ENCODE measurements at places on chromosomes 7 and 10.

DNA sequence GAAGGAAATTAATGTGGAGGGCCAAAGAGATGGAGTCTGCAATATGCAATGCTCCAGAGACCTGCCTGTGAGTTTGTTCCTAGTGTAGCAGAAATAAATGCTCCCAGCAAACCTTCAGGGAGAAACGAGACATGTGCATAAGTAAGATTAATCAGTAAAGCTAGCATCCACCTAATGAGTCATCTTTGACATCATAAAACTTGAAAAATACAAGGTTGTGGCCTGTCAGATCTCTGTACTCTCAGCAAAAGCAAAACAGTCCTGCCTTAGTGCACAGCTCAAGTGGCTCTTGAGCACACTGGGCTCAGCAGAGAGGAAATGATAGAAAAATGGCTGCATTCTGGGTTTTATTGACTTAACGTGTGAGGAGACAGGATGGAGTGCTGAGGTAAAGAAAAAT is 32.5 kb upstream of the ERCC6 start:
- no peak for DNase-seq

DNA sequence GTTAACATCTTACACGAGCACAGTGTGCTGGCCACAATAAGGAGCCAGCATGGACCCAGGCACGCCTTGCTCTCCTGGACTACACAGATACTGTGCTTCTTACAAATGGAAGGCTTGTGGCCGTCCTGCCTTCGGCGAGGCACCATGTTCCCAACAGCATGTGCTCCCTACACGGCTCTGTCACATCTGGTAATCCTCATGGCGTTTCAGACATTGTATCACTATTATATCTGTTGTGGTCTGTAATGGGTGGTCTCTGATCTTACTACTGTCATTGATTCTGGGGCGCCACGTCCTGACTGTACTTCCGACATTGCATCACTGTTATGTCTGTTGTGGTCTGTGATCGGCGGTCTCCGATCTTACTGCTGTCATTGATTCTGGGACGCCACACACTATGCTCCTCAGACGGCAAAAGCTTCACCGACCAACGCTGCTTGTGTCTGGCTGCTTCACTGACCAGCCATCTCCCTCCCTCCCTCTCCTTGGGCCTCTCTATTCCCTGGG is 195.4 kb downstream of the MAD1L1 start:
- no peak for DNase-seq

GRCh38 chr7:157670490-157671357 is 333.9 kb downstream of the DNAJB6 start:
- DNase-seq = no peak

DNA sequence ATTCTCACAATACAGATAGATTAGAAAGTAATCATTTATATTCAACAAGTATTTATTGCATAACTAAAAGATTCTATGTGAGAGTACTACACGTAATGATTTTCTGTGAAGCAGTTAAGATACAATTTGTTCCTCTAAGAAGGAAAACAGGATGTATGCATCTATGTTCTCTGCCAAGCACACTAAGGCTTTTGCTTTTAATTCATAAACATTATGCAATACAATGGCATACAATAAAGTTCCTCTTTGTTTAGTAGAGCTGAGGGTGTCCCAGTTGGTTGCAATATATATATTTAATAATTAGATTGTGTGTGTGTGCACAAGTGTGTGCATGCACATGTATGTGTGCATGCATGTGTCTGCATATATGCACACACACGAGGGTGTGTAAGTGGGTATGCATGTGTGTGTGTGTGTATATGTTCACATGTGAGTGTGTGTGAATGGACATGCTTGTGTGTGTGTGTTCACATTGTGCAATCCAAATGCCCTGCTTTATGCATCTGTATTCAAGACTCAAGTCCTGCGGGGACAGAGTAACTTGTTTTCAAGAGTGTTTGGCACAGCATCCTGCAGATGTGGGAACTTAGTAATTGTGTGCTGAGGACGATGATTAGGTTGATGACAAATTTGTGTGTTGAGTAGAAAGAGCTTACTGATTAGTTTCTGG is 481.5 kb upstream of the KLF6 start:
- DNase-seq = no peak

DNA sequence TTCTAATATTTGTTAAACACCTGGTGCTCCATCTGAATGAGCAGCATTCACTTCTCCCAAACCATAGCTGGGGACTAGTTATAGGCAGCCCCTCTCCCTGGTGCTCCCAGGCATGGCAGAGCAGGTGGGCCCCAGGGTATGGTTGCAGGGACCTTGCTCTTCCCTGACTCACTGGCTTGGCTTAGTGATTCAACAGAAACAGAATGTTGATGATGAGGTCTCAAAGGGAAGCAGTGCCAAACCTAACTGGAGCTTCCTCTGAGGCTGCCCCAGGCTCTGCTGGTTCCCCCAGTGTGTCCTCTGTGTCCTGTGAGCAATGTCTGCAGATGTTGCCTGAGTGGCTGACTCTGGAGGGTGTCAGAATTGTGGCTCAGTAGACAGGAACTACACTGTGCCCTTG is 3.7 kb downstream of the GPR26 start:
- DNase-seq = no peak

DNA sequence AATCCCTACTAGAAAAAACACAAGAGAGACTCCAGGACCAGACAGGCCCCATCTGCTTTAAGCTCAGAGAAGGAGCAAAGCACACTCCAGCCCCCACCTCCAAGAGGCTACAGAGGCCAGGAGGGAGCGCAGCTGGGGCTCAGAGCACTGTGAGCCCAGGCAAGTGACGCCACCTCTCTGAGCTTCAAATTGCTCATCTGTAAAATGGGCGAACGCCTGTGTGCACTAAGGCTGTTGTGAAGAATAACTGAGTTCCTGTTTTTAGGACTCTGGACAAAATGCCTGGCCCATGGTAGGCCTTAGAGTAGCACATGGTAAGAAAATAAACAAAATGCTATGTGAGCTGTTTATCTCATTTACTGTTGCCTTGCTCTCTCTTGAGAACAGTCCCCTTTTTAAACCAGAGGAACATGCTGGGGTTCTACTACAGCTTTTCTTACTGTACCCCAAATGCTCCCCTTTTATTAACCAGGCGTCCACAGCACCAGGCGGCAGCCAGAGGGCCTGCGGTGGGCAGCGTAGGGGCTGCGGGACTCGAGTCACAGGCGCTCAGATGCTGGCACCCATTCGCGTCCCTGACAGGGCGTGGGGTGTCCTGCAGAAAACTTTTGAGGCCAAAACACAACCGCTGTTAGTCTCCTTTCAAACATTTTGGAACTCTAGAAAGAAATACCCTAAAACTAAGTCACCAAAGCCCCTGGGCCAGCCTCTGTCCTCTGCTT is 103.8 kb downstream of the TAX1BP1 start:
- DNase-seq = no peak

GRCh38 chr10:72259491-72260238 is 14.1 kb upstream of the DDIT4 start:
- no peak for DNase-seq

DNA sequence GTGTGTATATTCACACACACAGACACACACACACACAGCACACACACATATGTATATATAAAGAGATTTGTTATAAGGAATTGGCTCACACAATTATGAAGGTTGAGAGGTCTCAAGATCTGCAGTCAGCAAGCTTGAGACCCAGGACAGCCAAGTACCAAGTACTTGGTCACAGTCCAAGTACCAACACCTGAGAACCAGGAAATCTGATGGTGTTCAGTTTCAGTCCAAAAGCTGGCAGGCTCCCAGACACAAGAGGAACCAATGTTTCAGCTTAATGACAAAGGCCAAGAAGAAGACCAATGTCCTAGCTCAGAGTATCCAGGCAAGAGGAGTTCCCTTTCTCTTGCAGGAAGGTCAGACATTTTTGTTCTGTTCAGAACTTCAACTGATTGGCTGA is 780.2 kb downstream of the MAGI2 start:
- DNase-seq = no peak

- DNase-seq = no peak
These were observed 85.6 kb downstream of the MICU1 start for GRCh38 chr10:72540193-72540807.

- DNase-seq = no peak
These were observed 136.5 kb upstream of the ADARB2 start for GRCh38 chr10:1873661-1874315.

GRCh38 chr7:150365673-150366398 is 2.8 kb upstream of the REPIN1 start:
- DNase-seq = no peak

DNA sequence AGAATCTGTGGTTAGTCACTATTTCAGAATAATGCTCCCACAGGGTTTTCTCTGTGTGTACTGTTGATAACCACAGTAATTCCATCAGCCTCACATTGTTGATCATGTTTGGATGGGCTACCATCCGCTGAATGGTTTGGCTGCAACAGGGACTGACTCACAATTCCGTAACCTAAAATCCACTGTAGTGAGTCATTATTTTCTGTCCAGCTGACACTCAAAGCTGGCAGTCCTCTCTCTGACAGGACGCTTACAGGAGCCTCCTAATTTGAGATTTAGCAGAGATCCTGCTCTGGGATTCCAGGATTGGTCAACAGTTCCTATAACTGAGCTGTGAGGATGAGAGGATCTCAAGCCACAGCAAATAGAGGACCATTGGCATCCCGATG is 32.7 kb downstream of the VWA2 start:
- no peak for DNase-seq

DNA sequence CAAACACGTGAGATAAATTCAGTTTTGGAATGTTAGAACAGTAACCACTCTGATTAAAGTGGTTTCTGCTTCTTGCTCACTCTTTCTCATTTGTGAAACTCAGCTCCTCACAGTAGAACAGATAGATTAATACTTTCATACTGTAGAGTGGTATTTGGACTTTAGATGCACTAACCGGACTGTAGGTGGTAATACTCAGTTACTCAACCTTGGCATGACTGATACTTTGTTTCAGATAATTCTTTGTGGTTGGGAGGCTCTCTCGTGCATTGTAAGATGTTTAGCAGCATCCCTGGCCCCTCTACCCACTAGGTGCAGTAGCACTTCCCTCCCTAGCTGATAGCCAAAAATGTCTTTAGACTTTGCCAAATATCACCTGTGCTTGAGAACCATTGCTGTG is 37.6 kb downstream of the MCU start:
- DNase-seq = no peak

GRCh38 chr10:130910848-130911247 is 400.7 kb downstream of the TCERG1L start:
- DNase-seq = no peak

DNA sequence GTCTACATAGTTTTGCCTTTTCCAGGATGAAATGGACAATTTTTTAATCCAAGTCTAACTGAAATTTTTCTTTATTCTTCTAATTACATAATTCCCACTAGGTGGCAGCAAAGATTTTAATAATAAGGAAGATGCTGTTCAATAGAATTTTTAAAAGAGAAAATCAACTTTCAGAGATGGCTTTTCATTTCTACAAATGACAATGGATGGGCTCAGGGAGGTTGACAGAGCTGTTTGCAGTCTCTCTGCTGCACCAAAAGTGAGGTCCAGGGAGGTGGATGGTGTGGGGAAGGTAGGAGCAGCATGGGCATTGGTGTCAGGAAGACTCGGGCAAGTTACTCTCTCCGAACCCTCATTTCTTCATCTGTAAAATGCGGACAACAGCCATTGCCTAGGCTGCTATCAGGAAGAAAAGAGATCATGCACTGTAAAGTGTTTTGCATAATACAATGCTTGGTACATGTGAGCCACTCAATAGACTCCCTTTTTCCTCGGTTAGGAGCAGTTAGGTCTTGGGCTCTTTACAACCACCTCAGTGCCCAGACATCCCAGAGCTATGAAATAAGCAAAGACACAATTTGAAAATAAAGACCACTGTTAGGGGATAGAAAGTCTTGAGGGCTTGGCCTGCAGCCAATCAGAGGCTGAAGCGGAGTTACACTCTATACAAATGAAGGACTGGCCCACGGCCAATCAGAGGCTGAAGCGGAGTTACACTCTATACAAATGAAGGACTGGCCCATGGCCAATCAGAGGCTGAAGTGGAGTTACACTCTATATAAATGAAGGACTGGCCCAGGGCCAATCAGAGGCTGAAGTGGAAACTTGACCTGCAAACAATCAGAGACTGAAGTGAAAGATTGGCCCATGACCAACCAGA is 107.1 kb downstream of the ABLIM1 start:
- no peak for DNase-seq

DNA sequence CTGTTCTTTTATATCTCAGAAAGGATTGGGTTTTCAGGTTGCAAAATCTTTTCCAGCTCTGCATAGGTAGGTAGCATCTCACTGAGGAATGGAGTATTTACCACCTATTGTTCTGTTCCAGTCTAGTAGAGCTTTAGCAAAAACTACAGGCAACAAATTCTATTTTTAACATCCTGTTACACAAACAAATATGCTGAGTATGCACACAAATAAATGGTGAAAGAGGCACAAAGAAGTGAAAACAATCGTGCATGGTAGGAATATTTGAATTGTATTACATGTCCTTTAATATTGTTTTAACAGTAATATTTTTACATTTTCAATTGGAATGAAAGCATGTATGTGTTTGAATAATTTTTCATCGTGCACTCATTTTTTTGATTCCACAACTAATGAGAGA is 14.5 kb upstream of the MIOS start:
- DNase-seq = no peak

GRCh38 chr10:125062227-125062913 is 98.0 kb downstream of the CTBP2 start:
- DNase-seq = no peak

DNA sequence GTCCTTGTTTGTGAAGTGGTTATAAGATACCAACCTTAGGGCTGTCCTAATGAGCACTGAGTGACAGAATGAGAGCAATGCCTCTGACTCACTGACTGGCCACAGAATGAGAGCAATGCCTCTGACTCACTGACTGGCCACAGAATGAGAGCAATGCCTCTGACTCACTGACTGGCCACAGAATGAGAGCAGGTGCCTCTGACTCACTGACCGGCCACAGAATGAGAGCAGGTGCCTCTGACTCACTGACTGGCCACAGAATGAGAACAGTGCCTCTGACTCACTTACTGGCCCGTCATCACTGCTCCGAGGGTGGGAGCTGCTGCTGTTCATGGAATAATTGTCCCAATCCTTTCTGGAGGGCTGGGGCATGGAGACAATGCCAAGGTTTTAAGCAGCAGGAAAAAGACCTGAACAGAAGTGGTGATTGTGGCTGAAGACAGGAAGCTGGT is 265.2 kb upstream of the PPP2R2D start:
- DNase-seq = no peak

- DNase-seq = no peak
These were observed 13.4 kb downstream of the STEAP1B start for GRCh38 chr7:22486597-22486996.

DNA sequence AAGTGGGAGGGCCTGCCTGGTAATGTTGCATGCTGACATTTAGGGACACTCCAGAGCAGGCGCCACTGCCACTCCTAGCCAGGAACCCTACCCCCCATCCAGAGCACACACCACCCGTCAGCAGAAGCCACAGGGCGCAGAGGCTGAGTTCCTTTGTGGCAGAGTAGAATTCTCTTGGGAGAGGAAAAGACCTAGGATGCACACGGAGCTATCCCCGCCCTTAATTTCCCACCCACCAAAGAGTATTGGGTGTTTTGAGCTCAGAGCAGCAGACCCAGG is 702 bp upstream of the INSYN2A start:
- DNase-seq = no peak

All from anterior cingulate cortex (tissue), 58 donors.